Stimulated activated CD8-positive, alpha-beta memory T cell treated with anti-CD3 and anti-CD28 coated beads, Interleukin-7, amount 100 ng/mL, for 1 hour (primary cell): ENCODE measurements at places on chromosomes 16 and 17.

DNA sequence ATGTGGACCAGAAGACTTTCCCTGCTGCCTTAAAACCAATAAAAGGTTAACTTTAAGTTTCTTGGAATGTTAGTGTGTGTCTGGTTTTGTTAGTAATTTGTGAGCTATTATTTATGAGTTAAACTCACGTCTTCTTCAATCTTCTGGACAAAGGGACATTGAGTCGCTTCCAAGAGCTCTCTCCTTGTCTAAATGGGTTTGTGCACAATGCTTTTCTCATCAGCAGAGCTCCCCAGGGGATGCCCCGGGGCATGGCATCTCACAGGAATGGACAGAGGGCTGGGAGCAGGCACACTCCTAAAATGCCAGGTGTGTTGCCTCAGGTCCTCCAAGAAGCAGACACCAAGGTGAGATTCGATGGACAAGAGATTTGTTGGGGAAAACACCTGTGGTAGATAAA, 90.5 kb downstream of the RGS9 start:
- no peak for DNase-seq

DNA sequence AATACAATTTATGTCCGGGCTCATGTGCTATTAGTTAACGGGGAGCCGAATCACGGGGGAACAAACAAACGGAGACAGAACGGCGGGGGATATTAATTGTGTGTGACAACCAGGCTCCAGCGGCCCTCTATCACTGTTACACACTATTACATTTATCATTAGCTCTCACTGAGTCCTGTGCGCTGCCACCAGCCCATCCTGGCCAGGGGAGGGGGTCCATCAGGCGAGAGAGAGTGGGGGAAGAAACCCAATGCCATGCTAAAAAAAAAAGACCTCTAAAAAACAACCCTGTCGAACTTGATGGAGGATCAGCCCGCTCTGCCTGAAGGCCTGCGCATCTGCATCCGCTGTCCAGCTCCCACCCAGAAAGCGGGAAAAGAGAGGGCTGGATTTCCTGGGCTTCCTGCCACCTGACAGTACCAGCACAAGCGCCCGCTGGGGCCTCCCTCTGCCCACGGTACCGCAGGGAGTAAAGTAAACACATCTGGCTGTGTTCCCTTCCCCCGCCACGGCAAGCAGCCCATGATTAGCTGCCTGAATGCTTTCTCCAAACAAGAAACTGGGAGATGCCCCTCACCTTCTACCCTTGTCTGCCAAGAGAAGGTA, 41.7 kb downstream of the PIPOX start:
- no peak for DNase-seq

- no peak for DNase-seq
Measured at GRCh38 chr16:53043428-53043831, 9.3 kb downstream of the CHD9NB start.

- no peak for DNase-seq
Measured at GRCh38 chr17:30222251-30222650, 13.2 kb downstream of the SLC6A4 start.

- no peak for DNase-seq
Measured at GRCh38 chr16:52114379-52114778, 432.6 kb downstream of the TOX3 start.

- DNase-seq: no peak
Measured at GRCh38 chr17:50663812-50664374, 29.2 kb downstream of the ABCC3 start.

DNA sequence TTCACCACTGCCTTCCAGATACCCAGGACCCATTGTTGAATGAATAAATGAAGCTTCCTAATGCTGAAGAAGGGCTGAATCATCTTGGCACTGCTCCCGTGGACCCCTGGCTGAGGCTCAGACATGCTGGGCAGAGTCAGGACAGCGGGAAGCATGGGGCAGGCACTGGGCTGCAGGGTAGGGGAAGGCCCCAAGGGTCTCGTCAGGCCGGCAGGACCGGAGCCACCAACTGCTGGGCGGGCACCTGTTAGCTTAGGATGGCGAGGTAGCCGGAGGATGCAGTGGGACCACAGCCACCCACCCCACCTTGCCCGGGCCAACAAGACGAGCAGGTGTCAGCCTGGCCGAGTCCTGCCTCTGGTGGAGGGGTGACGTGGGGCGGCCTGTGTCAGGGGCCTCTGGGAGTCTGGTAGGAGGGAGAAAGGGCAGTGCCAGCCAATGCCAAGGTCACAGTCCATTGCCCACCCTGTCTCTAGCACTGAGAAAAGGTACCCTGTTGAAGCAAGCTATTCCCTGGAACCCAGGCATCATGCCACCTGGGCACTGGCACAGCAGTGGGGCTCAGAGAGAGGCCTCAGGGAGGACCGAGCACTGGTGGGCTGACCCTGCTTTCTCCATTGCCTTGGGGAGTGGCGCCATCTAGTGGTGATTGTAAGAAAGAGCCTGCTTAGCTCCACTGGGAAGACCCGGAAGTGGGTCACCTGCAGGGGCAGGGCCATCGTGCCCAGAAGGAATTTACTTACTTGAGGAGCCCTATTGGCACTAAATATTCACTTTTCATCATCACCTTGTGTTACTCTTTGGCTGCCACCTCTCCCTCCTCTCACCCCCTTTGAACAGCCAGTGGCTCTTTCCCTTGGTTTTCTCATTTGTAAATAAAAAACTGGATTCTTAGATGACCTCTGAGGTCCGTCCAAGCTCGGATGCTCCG, 3.0 kb upstream of the DLX3 start:
- DNase-seq: peak; percentile 63

- no peak for DNase-seq
Measured at GRCh38 chr17:40996829-40997228, 2.9 kb upstream of the KRTAP3-3 start.

DNA sequence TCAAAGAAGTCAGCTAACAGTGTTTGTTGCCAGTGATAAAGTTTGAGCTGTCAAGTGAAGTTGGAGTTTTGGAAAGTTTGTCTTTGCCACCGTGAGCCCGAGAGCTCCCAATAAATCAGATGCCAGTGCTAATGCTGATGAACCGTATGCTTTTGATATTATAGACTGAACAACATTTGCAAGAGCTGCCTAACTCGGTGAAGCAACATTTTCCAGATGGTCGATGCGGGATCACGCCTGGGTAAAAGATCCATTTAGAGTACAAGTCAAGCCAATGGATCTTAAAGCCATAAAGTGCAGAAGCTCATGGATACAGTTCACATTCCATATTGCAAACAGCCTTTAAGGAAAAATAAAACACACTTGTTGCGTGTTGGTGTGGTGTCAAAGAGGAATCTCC, 9.6 kb downstream of the BANP start:
- DNase-seq: no peak

- no peak for DNase-seq
Measured at GRCh38 chr16:22926105-22926751, 112.3 kb downstream of the HS3ST2 start.

DNA sequence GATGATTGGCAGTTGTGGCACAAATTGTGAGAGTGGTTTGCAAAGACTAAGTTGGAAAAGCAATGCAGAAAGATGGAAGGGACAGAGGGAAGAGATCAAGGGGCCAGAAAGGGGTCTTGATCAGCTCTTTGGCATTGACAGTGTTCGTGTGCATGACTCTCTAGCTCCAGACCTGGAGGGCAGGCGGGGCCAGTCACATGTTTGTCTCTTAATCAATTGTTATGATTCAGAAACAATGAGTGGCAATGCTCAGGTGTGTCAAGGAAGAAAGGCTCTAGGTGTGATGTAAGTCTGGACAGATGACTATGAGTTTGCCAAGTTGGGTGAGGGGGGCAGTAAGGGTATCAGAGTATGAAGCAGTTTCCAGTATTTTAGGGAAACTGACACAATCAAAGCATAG, 32.1 kb downstream of the WSB1 start:
- DNase-seq: no peak

GRCh38 chr16:22035153-22035552, 27.2 kb downstream of the MOSMO start:
- no peak for DNase-seq

- no peak for DNase-seq
Measured at GRCh38 chr17:35117984-35118383, 1.7 kb downstream of the RAD51D start.

GRCh38 chr16:20851601-20852000, 45.3 kb downstream of the REXO5 start:
- DNase-seq: no peak

DNA sequence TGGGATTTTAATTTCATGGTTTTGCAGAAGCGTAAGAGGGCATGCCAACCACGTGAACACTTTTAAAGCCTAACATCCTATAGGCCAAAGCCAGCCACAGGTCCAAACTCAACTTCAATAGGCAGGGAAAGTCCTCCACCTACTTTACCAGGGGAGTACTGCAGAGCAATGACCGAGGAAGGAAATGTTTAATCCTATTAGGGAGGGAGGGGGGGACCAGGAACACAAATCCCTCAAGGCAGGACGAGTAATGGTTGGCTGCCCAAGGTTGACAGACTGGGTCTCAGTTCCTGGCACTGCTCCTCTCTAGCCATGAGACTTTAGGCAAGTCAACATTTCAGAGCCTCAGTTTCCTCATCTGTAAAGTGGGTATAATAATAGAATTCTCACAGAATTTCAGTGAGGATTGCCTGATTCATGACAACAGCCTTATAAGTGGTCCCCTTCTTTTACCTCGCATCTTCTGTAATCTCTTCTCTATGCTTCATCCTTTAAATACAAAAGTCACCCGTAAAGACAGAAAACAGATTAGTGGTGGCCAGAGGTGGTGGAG, 315.8 kb downstream of the HAPSTR1 start:
- DNase-seq: no peak

DNA sequence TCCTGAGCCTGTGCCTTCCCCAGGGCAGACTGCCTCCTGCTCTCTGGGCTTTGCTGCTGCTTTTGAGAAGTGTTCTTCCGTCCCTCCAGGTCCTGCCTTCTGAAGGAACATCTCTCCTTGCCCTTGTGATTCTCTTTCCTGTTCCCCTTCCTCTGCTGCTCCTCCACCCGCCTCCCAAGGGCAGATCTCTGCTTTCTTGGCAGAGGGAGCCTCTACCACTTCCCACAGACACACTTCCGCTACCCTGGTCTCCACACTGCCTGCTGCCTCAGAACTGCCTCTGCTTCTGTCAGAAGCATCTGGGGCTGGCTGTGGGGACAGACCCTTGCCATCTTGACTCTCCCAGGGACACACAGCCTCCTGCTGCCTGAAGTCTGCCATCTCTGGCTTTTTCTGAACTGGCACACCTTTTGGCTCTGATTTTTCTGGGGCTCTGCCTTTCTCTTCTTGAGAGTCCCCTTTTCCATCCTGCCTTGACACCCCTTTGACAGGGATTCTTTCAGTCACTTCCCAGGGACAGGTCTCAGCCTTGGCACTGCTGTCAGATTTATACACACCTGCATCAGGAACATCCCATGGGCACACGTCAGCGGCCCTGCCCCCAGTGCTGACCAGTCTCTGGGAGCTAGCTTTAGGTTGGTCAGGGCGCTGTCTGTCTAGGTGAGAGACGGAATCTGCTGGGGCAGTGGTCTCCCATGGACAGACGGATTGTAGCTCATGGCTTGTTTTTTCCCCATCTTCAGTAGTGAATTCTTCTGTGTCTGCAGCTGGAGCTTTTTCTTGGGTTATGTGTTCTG, 16.6 kb downstream of the GPR179 start:
- no peak for DNase-seq

GRCh38 chr17:6843241-6843880, 11.8 kb upstream of the TEKT1 start:
- no peak for DNase-seq

- DNase-seq: peak; percentile 54
Measured at GRCh38 chr17:50482516-50482915, 3.9 kb downstream of the RSAD1 start.

GRCh38 chr17:17849845-17850373, 13.1 kb upstream of the SREBF1 start:
- peak; percentile 30 for DNase-seq

DNA sequence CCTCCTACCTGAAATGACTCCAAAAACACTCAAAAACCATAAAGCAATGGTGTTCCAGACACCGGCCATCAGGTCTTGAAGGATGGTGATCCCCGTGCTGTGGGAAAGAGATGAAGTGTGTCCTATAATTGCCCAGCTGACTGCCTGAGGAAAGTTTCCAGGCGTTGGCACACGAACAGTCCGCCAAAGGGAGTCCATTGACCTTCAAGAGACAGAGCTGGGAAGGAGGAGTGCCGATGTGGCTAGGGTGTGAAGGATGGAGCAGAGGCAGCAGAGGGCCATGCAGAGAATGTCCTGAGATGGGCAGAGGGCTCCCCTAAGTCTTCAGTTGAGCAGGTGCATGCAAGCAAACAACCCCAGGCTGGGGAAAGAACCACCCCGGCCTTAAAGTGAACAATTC, 11.9 kb upstream of the NUBP1 start:
- DNase-seq: no peak

- DNase-seq: no peak
Measured at GRCh38 chr16:10100829-10101228, 81.4 kb downstream of the GRIN2A start.

DNA sequence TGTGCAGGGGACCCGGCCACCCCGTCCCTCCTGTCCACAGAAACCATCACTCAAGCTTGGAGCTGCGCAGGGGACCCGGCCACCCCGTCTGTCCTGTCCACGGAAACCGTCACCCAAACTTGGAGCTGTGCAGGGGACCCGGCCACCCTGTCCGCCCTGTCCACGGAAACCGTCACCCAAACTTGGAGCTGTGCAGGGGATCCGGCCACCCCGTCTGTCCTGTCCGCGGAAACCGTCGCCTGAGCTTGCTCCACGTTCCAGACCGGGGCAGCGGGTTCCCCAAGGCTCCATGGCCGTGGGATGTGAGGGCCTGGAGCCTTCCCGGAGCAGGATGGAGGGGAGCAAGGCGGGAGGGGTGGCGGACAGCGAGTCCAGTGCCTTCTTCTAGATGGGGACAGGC, 25.2 kb downstream of the SOX8 start:
- DNase-seq: no peak

- peak; percentile 83 for DNase-seq
Measured at GRCh38 chr17:996554-997344, at the start of gene TIMM22. TIMM22 (plus strand) TSS chr17:997129; CDS start chr17:997143, 14 bp downstream.

DNA sequence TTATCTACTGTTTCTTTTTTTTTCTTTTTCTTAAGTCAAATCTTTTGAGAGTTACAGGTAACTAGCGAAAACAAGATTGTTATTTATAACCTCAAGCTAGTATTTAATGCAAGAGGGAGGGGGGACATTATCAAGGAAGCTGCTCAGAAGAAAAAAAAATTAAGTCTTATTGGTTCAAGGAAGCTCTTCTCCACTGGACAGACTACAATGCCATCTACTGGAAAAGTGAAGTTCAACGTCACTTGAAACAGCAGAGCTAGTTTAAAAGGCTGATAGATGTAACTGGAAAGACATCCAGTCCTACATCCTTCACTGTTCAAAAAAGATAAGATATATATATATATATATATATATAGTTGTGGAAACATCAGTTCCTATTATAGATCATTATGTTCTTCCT, 418.0 kb upstream of the PSMD7 start:
- DNase-seq: no peak

DNA sequence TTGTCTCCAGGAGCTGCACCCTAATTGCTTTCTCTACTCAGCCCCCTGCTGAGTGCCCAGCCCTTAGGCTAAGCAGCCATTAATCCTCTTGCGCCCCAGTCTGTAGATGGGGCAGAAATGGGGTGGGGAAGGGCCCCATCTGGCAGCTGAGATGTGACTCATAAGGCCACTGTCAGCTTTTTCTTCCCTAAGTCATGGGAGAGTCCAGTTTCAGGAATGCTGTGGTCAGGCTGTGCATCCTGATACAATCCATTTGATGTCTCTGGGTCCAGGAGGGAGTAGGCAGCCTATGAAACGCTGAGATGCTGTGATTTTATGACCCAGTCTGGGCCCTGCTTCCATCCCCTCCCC, 12.3 kb downstream of the PLXDC1 start:
- DNase-seq: no peak
